Calu3 (cell line): ENCODE measurements at places on chromosomes 6 and 20.
A peak's percentile ranks its signal among the peaks of the same experiment; 100 is the strongest.

- no peak for DNase-seq
These were observed 61.4 kb downstream of the TXLNB start for GRCh38 chr6:139230391-139230840.

DNA sequence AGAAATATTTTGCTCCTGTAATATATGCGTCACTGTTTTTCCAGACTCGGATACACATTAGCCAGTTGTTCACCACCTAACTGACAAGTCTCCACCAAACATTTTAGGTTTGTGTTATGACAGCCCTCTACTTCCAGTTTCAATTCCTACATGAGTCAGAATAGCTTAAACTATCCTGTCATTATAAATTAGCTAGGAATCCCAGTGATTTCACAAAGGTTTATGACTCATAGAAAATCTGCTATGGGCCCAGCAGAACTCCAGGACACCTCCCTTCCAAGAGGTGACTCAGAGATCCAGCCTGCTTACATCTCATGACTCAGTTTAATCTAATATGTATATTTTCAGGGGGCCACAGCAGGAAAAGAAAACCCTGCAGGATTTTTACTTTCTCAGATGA, 17.4 kb upstream of the PLCB4 start:
- peak; percentile 44 for DNase-seq

GRCh38 chr6:136323431-136324112, 33.9 kb upstream of the BCLAF1 start:
- no peak for DNase-seq

- peak; percentile 61 for DNase-seq
These were observed 73.0 kb upstream of the NHSL1 start for GRCh38 chr6:138572167-138572875.

- peak; percentile 55 for DNase-seq
These were observed 212.1 kb upstream of the PHACTR1 start for GRCh38 chr6:12504325-12504966.

- no peak for DNase-seq
These were observed 1.0 kb upstream of the STMND1 start for GRCh38 chr6:17100806-17101205.

DNA sequence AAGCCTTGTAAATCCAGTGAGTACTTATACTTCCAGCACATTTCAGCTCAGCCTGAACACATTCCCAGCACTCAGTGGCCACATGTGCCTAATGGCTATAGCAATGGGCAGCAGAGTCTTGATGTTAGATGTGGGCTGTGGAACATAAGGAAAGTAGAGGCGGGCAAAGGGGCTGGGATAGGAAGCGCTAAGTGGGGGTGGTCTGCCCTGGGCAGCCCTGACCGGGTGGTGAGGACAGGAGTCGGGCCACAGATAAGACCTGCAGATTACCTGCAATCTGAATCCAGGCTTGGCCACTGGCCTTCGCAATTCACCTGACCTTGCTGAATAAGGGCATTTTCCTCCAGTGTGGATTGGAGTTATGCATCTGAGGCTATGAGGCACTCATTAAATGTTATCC, 11.1 kb upstream of the HMGA1 start:
- DNase-seq: no peak

DNA sequence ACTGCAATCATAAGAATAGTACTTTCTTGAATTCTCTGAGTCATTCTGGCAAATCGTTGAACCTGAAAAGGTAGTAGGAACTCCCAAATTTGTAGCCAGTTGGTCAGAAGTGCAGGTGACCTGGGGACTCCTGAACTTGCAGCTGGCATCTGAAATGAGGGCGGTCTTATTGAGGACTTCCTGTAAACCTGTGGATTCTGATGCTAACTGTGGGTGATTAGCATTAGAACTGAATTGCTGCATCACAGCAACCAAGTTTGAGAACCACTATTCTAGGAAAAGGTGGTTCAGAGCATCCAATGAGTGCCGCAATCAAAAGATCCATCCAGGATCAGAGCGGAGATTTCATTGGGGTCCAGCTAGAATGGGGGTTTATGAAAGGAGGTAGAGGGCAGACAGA, 50.2 kb upstream of the UTRN start:
- DNase-seq: no peak

DNA sequence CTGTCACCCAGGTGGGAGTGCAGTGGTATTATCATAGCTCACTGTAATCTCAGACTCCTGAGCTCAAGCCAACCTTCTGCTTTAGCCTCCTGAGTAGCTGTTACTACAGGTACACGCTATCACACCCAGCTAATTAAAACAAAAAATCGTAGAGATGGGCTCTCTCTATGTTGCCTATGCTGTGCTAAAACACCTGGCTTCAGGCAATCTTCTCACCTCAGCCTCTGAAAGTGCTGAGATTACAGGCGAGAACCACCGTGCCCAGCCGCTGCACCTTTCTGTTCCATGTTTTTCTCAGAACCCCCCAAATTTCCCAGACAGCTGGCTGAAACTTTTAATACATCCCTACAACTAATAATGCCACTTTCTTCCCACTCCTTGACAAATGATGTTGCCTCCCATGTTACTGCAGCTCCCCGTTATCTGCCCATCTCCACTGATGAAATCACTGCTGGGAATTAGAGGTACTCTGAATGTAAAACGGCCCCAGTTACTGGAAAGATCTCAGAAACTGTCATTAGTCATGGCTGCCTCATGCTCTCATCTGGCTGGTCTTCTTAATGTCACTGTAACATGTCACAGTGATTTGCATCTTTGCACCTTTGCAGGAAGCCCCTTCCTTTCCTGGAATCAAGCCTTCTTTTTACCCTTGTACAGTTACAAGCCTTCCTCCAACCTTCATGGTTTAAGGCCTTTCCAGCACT, 697.5 kb downstream of the PRKN start:
- no peak for DNase-seq

GRCh38 chr20:19633985-19634384, 124.1 kb upstream of the RIN2 start:
- DNase-seq: no peak

DNA sequence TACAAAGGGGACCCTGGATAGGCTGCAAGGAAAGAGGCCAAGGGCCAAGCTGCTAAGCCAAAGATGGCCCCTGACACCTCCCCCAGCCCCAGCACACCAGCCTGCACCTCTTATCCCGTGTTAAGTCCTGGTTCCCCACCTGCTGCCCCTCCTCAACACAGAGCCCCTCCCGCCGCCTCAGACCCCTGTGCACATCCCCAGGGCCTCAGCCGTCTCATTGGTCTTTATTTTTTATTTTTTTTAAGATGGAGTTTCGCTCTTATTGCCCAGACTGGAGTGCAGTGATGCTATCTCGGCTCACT, 37.1 kb upstream of the MDFI start:
- DNase-seq: no peak

GRCh38 chr6:44668976-44669934, 281.7 kb downstream of the CDC5L start:
- no peak for DNase-seq

- DNase-seq: no peak
These were observed 62.7 kb upstream of the SLC2A12 start for GRCh38 chr6:134114918-134115714.

GRCh38 chr6:21402368-21402767, 191.2 kb upstream of the SOX4 start:
- no peak for DNase-seq

GRCh38 chr6:36375644-36376155, 11.8 kb downstream of the ETV7 start:
- no peak for DNase-seq

GRCh38 chr6:1018041-1018440, 293.9 kb upstream of the FOXQ1 start:
- no peak for DNase-seq

GRCh38 chr6:129908858-129909257, 47.7 kb upstream of the TMEM244 start:
- no peak for DNase-seq

- DNase-seq: no peak
These were observed 46.5 kb downstream of the SMLR1 start for GRCh38 chr6:130873746-130874145.

- no peak for DNase-seq
These were observed 28.3 kb upstream of the FBXO30 start for GRCh38 chr6:145842693-145843546.

DNA sequence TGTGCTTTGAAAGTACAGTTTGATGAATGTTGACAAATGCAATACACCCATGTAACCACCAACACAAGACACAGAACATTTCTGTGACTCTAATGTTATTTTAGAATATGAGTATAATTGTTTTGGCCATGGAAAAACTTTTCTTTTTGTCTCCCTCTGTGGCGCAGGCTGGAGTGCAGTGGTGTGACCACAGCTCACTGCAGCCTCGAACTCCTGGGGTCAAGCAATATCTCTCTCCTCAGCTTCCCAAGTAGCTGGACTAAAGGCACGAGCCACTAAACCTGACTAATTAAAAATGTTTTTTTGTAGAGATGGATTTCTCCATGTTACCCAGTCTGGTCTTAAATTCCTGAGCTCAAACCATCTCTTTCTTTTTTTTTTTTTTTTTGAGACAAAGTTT, 20.3 kb upstream of the BCAS4 start:
- DNase-seq: no peak

DNA sequence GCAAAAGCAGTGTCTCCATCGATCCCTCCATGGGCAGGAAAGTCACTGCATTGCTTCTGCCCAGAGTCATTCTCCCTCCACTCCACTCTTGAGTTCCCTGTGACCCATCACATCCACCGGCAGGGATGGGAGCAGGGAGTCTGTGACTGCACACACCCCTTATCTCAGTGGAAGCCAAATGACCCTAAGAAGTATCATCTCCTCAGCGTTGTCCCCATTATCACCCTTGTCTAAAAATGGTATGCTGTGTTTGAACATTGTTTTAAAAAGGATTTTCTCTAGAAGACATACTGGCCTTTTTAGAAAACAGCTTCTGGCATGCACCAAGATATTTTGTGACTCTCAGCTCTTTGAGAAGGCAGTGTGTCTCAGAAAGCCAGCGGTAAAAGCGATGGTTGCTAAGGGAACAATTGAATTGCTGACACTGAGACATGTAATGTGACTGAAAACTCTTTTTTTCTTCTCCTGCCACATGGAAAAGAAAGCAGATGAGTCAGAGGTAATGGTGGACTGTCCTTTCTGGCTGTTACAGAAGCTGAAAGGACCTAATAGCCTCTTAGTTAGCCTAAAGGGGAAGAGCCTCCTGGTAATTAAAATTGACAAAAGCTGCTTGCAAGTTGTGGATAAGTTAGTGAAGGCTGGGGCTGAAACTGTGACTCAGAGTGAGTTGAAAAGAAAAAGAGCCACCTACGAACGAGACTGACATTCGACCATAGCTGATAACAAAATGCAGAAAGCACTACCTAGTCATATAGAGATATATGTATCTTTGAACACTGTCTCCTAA, 120.5 kb downstream of the MAP3K7 start:
- DNase-seq: no peak

DNA sequence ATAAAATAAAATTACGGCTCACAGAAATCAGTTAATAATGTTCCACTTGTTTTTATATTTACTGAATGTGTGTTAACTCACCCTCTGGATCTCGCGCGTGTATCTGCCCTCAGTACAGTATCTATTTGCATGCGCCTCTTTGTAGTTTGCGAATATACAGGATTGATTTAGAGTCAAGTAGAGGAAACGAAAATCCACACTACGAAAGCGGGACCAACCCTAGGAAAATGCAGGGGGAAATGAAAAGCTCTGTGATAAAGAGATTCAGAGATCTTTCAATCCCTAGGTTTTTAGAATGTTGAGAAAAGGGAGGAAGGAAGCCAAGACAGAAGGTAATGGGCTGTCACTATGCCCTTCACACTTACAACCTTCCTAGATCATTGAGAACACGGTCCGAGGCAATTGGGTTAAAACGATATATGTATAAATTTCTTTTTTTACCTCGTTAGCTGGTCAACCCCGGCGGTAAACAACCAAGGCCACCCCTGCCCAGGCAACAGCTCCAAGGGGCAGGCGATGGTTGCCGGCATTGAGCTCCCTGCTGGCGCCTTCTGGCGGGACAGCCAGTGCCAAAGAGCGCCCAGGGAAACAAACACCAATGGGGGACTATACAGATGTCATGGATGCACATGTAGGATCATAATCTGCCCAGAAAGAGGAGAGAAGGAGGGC, 792 bp upstream of the FUT9 start:
- DNase-seq: peak; percentile 22

DNA sequence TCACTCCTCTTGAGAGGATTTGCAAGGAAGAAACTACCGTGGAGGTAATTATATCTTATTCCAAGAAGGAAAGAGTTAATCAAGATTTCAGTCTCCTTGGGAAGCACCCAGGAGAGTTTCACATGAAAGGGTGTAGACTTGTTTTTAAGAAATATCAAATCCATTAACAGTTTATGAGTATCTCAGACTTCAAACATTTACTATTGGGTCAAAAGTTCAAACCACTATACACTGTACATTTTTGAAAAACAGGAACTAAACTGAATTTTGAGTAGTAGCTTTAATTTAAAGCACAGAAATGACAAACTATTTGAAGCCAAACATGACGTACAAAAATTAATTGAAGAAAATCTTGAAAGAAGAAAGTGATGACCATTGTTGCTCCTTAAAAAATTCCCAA, 164.0 kb downstream of the FOXC1 start:
- no peak for DNase-seq

- no peak for DNase-seq
These were observed 67.4 kb upstream of the ARHGAP18 start for GRCh38 chr6:129777371-129777770.

DNA sequence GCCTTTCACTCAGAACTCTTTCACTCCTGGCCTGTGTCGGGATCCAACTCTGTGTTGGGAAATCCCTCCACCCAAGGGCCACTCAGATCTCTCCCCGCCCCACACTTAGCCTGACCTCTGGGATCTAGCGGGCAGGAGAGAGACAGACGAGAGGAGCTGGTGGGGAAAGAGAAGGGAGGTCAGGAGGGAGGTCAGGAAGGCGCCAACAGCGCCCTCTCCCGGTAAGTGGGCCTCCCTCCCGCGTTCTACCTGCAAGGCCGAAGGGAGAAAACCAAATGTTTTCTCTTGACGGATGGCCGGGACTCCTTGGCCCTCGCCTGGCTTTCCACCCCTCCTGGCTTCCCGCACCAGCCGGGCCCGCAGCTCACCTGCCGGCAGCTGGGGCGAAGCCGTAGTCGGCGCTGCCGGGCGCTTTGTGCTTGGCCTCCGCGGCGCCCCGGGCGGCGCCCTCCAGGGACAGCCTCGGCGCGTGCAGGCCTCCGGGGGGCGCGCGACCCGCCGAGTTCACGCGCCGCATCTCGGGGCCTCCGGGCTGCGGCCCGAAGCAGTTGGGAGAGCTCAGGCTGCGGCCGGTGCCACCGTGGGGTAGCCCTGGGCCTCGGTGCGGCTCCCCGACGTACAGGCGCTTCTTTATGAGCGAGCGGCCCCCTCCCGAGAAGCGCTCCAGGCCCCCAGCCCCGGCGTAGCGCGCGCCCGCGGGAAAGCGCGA, 38.2 kb downstream of the C6orf132 start:
- no peak for DNase-seq

DNA sequence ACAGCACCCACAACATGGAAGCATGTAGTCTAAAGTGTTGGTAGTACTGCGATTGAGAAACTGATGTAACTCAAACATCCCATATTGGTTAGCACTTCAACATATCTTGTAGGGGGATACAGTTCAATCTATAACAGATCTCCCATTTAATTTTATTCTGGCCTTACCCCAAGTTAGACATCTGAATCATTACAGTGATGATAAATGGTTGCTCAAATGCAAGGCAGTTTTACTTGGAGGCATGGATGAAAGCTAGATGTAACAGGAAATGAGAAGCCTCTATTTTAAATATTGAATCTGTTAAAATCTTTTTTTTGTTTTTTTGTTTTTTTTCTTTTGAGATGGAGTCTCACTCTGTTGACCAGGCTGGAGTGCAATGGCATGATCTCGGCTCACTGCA, 44.2 kb upstream of the FAM50B start:
- DNase-seq: no peak

GRCh38 chr20:47411161-47411560, 54.7 kb upstream of the ZMYND8 start:
- DNase-seq: no peak
